ENCODE measurements at places on chromosomes 5 and 9. TPM values are rescaled to one million over a fixed set of nuclear protein-coding genes. Genes with fewer than 3 reads are reported as not detected.

GRCh38 chr5:135058331-135058732, 24.3 kb upstream of the PITX1 start:
- DNase-seq, result no peak

DNA sequence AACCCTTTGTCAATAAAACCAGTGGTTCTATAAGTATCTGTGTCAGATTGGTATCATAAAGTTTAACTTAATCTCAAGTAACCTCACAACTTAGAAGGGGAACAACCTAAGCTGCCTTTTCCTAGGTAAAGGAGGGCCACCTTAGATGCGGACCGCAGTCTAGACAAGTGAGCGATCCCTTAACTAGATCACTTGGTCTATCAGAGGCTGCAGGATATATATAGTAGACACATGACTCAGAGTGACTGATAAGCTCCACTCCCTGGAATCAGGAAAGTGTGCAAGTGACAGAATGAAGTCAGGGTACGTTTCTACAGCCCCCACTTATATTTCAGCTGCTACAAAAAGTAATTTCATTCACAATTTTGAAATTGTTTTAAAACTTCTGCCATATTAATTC, 7.4 kb downstream of the REEP5 start:
- DNase-seq, result no peak

CATSPER3 gene
- total RNA-seq, result 0.08 TPM

DNA sequence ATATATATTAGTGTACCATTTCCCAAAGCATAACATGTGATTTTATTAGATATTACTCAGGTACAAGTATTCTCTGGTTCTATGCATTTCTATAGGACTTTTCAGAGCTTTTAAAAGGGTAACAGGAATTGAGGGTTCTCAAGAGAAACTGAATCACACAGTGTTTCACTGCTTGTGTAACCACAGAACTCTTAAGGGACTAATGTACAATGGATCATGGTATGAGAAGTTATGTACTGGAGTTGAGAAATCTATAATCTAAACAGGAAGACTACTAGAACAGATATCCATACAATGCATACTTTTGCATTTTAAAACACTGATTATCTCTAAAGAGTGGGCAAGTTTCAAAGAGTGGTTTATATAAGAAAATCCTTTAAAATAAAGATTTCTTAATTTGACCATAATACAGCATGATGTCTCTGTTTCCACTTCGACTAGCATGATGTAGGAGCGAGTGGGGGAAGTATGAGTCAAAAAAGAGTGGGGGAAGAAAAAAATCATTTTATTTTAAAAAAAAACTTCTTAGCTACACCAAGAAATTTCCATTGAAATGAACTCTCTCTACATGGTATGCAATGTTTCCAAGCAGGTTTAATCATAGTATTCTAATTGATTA, 183.5 kb downstream of the RFX3 start:
- no peak for DNase-seq

PALM2AKAP2 gene
- total RNA-seq, result 18.2 TPM

DNA sequence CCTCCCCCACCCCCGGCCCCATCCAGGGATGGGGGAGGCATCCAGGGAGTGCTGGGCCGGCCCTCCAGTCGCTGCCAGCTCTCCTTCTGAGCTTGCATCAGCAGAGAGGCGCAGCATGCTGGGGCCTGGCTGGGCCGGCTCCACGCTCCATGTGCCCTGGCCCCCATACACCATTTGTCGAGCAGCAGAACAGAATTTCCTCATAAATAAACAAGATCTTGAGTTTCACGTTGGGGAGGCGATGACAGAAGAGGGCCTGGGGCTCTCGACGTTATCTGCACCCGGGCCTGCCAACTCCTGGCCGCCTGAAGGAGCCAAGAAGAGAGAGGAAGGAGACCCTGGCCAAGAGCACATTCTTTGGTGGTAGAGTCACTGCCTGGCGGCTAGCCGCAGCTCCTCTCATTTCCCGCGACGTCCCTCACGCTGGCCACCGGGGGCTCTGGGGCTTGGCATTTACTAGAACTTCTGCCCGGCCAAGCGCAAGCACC, 177.0 kb downstream of the FGF18 start:
- DNase-seq, result peak; percentile 95
